Daoy (cell line): ENCODE measurements at places on chromosomes 6 and 20.

- DNase-seq: no peak
Observed at GRCh38 chr6:32483968-32484613, 44.4 kb downstream of the HLA-DRA start.

DNA sequence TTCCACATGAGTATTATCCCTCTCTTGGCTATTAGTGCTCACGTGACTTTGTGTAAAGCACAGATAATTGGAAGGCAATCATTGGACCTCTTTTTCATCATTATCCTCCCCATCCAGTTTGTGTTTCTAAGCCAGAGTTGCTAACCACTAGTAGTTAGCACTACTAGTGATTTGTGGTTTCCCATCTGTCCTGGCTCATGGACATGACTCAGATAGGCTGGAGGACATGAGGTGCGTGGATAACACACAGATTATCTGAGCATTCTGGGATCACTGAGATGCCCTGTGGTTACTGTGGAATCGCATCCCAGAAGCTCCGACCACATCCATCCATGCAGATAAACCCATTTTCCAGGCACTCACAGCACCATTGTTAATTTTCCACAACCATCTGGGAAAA is 123.8 kb upstream of the NAA20 start:
- peak; percentile 41 for DNase-seq

DNA sequence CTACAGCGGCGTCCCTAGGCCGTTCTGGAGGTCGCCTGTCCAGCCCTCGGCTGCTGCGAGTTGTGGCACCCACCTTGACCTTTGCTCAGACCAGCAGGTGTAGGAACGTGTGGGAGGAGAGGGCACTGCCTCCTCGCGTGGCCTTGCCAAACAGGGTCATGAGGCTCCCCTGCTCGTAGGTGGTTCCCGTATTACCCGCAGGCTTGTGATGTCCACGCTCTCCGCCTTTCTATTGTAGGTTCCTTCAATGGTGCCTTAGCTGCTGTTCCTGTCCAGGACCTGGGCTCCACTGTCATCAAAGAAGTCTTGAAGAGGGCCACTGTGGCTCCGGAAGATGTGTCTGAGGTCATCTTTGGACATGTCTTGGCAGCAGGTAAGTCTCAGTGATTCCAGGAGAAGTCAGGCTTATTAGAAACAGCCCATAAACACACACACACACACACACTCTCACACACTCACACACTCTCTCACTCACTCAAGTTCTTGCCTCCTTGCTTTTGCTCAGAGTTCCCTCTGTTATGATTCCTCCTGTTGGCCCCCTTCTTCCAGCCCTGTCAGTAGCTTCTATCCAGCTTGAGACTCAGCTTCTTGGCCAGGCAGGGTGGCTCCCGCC is 942 bp downstream of the ACAT2 start:
- DNase-seq: no peak

- DNase-seq: no peak
Observed at GRCh38 chr20:25191689-25192088, 3.8 kb upstream of the ENTPD6 start.

DNA sequence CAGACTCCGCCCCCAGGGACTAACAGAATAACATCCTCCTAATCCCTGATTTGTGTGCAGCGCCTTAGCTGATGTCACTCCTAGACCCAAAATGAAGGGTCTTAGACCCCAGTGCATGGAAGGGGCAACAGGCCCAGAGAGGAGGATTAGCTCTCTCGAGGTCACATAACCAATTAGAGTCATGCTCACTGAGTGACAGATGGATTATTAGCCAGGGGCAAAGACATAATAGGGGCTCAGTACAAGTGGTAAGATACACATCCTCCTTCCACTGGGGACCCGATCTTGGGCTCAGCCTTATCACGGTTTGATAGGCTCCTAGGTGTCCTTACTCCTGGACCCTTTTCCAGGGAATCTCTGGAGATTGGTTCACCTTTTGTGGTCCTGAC is 858 bp downstream of the TP53INP2 start:
- DNase-seq: no peak

DNA sequence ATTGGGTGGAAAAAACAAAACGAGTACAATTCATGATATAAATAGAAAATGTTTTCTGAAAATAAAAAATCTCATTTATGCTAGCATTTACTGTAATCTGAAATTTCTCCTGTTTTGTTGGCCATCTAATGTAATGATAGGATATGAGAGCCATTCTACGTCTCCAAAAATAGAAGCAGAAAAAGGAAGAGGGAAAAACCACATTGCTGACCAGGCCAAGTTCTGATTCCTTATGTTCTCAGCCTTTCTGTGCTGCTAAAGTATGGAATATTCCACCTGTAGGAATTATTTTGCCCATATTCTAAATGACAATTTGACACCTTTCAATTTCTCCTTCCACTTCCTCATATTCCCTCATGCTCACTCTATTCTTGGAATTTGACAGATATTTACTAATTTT is 110.2 kb downstream of the TBXT start:
- DNase-seq: no peak

DNA sequence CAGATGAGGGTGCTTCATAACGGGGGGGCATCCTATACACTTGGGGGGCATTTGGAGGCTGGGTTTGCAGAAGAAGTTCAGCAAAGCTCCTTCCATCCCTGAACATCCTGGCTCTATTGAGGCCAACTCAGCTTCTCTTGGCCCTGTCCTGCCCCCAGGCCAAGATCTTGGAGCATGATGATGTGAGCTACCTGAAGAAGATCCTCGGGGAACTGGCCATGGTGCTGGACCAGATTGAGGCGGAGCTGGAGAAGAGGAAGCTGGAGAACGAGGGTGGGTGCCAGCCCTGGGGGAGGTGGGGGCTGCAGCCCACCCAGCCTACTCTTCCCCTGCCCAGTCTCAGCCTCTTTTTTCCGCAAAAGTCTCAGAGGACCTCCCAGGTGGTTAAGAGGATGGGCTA is 17.2 kb downstream of the GDAP1L1 start:
- no peak for DNase-seq

- no peak for DNase-seq
Observed at GRCh38 chr20:20609522-20609921, 102.9 kb downstream of the RALGAPA2 start.

DNA sequence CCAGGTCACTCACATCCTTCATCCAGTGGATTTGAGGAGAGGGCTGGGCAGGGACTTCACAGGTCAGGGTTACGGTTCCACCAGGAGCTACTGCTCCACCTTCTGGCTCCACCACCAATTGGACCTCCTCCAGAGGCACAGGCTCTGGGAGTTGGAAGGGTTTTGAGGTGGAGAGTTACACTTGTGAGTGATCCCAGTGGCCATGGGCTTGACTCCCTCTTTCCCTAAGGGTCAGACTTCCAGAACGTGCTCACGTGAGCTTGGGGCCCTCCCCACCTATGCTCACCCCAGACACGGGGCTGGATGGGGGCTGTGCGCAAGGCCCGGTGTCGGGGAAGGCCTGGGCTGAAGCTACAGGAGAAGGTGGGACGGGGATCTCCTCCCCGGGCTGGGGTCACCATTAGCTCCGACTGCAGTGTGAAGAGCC is 1.5 kb downstream of the AGER start:
- DNase-seq: no peak

- peak; percentile 46 for DNase-seq
Observed at GRCh38 chr20:46709459-46710152, at the start of gene SLC2A10. Gene SLC2A10, plus strand, starts transcription at chr20:46709649. Its CDS starts 88 bp downstream, at chr20:46709737.

GRCh38 chr20:58918621-58919020 is 62.4 kb upstream of the NELFCD start:
- DNase-seq: no peak

DNA sequence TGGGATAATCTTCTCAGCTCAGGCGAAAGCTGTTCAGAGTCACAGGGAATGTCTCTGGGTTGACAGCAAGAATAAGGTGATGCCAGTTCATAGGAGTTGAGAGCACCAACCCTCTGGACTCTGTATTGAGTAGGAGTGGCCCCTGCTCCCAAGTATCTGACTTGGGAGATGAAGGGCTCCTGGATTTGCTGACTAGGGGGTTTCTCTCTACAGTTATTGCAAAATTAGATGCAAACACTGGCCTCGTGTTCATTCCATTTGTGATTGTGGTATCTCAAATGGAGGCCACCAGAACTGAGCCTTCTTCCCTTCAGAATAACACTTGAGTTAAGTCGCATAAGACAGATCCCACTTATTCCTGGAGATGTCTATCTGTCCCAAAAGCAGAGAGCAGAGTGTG is 135.7 kb downstream of the PDE7B start:
- no peak for DNase-seq

DNA sequence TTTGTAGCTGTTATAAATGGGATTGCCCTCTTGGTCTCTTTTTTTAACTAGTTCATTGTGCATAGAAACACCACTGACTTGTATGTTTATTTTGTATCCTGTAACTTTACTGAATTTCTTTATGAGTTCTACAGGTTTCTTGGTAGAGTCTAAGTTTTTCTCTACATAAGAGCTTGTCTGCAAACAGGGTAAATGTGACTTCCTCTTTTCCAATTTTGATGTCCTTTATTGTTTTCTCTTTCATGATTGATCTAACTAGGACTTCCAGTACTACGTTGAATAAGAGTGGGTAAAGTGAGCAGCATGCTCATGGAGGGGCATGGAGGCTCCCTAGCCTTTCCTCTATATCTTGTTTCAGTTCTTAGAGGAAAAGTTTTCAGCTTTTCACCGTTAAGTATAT is 3.0 kb upstream of the WFDC10A start:
- DNase-seq: no peak

- no peak for DNase-seq
Observed at GRCh38 chr6:85975957-85976356, 333.3 kb upstream of the SYNCRIP start.

GRCh38 chr6:98014442-98015201 is 731.6 kb upstream of the MMS22L start:
- DNase-seq: no peak

DNA sequence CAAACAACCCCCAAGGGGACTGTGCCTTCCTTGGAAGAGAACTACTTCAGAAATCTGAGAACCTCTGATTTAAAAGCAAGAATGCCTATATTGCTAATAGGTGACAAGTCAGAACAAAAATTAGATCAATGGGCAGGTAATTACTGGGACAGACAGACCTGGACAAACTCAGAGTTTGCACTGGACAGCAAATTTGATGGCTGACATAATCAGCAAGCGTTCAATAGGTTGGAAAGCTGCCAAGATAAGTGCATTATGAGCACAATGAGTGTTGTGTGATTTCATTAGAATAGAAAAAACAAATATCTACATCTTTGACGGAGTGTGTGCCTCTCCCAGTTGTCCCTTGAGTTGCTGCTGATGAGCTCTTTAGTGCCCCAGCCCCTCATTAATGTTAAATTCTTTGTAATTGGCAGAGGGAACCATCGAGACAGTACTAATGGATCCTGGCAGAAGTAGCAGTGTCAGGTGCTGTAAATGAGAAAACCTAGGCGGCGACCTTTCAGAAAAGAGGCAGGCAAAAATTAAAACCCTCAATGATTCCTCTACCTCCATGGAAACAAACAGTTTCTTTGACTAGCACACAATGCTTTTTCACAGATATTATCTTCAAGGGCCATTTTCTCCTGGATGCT is 116.5 kb upstream of the COL21A1 start:
- no peak for DNase-seq

DNA sequence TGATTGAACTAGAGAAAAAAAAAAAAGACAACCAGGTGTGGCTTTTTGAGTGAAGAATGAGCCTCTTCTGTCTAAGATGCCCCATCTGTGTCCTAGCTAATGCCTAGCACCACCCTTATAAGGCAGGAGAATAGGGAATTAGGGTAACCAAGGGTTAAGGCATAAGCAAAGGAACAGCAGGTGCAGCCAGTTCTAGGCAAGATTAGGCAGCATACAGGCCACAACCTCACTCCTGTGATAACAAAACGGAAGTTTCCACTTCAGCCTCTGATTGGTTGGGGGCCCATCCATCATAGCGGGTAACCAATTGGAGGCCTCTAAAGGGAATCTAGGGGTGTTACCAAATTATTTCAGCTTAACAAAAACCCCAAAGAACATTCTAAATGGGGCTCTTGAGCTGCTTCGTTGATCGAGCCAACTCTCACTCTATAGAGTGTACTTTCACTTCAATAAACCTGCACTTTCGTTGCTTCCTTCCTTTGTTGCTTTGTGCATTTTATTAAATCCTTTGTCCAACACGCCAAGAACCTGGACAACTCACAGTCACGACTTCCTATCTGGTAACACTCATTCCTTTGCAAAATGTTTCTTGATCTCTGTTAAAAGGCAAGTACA is 61.9 kb upstream of the TAGAP start:
- peak; percentile 71 for DNase-seq

- DNase-seq: no peak
Observed at GRCh38 chr6:131336596-131336995, 201.3 kb downstream of the AKAP7 start.

DNA sequence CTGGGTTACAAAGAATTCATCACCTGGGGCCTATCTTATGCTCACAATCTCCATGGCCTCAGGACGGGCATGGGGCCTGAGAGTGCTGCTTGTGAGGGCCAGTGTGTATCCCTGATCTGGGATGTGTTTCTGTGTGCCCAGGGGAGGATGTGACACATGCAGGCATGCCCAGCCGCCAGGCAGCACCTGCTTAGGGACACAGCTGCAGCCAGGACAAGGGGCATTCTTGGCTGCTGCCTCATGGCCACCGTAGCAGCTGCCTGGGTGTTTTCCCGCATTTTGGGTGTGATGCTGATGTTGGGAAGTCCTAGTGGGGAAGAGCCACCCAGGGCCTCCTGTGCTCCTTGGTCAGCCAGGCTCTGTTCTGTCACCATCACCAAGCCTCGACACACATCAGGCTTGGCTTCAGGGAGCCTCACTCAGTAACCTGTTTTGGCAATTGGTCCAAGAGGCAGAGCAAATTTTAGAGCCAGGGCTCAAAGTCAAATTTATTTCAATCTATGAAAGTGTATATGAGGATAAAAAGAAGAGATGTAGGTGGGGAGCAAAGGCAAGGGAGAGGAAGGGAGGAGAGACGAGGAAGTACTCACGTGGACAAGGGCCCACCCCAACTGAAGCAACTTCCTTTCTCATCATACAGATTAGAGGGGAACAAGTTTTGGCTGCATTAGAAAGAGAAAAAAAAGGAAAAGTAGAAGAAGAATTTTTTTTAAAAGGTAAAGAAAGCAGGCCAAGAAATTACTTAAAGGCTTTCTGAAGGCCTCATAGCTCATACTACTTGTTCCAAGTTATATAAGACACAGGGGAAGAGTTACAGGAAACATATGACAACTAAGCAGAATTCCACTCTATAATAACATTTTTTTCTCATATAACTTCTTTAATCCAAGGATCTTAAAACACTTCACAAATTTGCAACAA is 269.9 kb upstream of the SUPT3H start:
- DNase-seq: peak; percentile 69

GRCh38 chr6:144639654-144640053 is 354.5 kb downstream of the UTRN start:
- DNase-seq: no peak

- peak; percentile 42 for DNase-seq
Observed at GRCh38 chr6:26124781-26125685, 37.8 kb downstream of the HFE start.

- DNase-seq: peak; percentile 48
Observed at GRCh38 chr6:132673376-132674094, 14.6 kb upstream of the TAAR1 start.

GRCh38 chr6:27518881-27519795 is 46.2 kb upstream of the ZNF184 start:
- DNase-seq: peak; percentile 87

GRCh38 chr6:44401138-44401537 is 13.6 kb downstream of the CDC5L start:
- no peak for DNase-seq
